ENCODE measurements at places on chromosomes 2 and 18.

- DNase-seq = no peak
Observed at GRCh38 chr18:79933765-79934164, 17.7 kb downstream of the SLC66A2 start.

- DNase-seq = no peak
Observed at GRCh38 chr2:119240311-119241204, 16.9 kb downstream of the STEAP3 start.

DNA sequence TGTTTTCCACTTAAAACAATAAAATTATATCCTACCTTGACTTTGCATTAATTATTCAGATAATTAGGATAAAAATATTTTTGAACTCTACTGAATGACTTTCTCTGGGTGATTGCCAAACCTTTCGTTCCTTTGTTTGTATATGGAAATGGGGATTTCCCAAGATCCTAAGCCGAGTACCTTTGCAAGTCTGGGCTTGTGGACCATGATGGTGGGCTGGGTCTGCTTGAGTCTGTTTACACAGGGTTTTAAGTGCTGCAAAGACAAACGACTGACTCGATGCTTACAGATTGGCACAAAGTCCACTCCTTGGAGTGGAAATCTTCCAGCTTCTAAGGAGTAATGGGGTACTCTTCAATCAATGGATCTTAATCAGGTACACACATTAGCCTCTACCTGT lies 659.5 kb downstream of the TSN start:
- DNase-seq = no peak

GRCh38 chr18:50879302-50880118 lies 592 bp downstream of the ME2 start:
- DNase-seq = no peak

- DNase-seq = no peak
Observed at GRCh38 chr2:110680709-110681108, 2.8 kb upstream of the BUB1 start.

DNA sequence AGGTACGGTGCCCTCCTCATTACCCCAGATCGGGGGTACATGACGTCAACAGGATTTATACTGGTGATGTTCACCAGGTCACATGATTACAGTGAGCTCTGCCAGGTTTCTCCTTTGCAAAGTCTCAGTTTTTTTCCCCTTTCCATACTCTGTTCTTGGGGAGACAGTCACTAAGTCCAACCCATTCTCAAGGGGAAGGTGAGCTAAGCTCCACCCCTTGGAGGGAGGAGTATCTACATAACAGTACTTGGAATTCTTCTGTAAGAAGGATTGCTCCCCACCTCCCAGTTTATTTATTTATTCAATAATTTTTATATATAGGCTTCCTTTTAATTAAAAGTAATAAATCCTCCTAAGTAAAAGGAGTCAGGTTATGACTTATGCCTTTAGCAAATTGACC lies 34.1 kb upstream of the SOS1 start:
- DNase-seq = peak; percentile 31

DNA sequence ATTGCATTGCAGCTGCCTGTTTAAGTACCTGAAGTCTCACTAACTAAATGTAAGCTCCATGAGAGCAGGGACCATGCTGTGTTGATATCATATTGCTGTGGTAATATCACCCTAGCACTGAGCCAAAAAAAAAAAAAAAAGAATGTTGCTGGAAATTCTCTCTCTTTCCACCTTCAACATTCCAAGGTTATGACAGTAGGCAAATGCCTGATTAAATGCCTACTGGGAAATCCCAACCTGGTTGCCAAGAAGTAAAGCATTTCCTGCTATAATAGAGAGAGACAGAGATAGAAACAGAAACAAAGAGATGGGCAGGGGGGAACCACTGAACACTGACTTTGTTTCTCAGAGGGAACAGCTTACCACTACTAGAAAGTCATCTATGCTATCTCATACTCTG lies 1604.2 kb downstream of the LRP1B start:
- DNase-seq = no peak

- DNase-seq = no peak
Observed at GRCh38 chr18:7234091-7234490, 3.2 kb downstream of the LRRC30 start.

- DNase-seq = no peak
Observed at GRCh38 chr2:237964578-237965404, 2.0 kb upstream of the UBE2F start.

DNA sequence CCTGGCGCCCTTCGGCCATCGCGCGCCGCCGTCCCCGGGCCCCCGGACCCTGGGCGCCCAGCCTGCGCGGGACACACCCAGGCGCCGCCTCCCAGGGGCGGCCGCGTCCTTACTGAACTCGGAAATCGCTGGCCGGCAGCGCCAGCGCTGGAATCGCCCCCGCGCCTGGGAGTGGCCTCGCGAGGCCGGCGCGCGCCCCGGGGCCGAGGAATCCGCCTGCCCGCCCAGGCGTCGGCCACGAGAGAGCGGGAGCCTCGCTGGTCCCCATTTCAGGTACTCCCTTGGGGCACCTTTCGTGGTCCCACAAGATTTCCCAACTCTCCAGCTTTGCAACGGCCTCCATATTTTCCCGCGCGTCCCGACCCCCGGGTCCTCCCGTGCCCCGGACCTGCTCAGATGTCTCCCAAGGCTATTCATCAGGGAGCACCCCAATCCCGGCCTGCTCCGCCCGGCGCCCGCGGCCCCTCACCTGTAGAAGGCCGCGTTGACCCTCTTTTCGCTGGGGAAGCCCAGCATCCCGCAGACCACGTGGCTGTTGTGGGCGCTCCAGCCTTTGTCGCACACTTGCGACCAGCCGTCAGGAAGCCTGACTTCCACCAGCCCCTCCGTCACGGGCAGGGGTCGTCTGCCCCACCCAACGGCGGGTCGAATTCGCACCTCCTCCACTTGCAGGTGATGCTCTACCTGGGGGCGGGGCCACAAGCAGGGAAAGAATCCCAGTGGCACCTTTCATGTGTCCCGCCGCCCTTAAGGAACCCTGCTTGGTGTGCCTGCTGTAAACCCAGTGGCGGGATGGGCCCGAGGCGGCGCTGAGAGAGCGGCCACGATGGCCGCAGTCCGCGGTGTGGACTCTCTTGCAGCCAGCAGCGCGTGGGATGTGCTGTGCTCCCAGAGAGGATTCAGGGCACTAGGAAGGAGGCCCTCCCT lies 4.6 kb downstream of the LOXL3 start:
- DNase-seq = no peak

DNA sequence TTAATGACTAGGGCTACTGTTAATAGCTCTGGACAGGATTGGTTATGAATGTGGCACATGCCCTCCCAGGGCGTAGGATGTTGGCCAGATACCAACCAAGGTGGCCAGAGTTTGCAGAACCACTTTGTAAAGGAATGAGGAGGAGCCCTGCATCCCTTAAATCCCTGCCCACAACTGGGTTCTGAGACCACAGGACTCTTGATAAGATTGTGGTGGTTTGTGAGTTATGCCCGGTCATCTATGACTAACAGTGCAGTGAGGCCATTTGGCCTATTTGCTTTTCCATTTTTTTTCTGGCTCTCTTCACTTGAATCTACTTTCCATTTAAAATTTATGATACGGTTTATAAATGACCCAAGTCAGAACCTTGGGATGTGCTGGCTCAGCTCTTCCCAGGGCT lies 294.5 kb downstream of the PRKCE start:
- DNase-seq = no peak

- no peak for DNase-seq
Observed at GRCh38 chr2:7711167-7711566, 794.0 kb downstream of the RNF144A start.

DNA sequence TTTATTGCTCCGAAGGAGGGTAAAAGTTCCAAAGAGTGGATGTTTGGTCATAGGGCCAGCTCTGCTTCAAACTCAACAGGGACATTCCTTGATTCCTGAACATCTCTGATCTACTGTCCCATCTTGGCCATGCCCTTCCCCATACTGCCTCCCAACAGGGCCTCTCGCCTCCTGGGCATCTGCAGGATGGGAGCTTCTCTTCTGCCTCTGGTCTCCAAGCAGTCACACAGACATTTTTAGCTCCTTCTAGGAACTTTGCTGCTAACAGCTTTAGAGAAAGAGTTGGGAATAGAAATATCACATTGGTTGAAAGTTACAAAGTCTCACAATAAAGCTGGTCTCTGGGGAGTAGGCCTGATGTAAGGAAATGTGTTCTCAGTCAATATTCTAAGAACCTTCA lies 9.4 kb upstream of the DGUOK start:
- no peak for DNase-seq

- no peak for DNase-seq
Observed at GRCh38 chr2:78541088-78541450, 484.4 kb upstream of the REG3G start.

All from iPS DF 6.9 (cell line).